Suprapubic skin (tissue), 4 donors: ENCODE measurements at places on chromosomes 5 and 9.

DNA sequence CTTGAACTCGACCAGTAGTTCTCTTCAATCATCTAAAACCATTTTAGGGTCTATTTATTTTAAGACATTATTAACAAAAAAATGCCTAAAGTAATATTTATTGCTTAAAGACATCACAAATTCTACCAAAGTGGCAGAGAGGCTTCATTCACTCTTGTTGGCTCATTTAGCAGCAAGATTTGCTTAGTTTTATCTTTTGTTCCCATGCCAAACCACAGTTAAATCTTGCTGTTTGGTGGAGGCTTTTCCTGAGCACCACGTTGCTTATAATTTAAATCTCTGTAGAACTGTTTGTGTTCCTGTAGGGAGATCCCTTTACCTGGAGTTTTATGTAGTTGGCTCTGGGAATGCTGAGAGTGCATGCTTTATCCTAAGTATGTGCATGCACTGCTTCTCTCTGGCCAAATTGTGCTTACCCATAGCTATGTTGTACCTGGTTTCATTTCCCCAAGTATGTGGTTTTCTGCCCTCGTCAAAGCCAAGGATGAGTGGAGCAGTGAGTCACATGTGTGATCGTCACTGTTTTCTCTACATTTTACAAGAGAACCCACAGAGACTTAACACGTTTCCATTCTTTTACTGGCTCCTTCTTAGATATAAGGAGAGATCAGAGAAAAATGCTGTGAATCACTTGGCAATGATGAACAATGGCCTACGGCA is 42.1 kb upstream of the MAST4 start:
- DNase-seq, result no peak

GRCh38 chr5:109668668-109669422 is 20.9 kb upstream of the MAN2A1 start:
- DNase-seq, result no peak

- no peak for DNase-seq
Measured at GRCh38 chr5:36450229-36451014, 148.7 kb upstream of the RANBP3L start.

GRCh38 chr9:126228111-126228780 is 98.4 kb upstream of the MVB12B start:
- DNase-seq, result peak; percentile 65

DNA sequence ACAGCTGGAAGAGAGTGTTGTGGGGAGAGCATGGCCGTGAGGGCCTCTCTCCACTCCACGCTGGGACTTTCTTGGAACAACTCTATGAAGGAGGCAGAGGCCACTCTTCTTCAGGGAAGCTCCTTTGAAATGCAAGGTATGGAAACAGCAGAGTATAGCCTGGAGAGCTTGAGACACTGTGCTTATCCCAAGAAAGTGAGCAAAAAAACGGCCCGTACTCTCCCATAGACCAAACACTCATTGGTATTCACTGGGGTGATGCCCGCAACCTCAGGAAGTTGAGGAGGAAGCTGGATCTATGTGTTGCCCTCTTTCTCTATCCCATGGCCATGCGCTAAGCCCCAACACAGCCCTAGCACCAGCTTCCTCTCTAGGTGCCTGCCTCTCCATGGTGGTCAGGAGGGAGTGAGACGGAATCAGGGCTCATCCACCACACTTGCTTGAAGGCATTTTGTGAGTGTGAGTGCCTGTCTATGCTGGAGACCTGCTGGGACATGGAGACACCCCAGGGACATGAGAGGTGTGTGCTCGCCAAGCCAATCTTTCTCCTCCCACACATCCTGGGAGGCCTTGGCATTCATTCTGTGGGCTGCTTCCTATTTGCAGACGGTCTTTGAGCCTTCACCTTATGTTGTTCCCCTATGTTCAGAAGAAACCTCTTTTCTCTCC is 616.6 kb downstream of the IRX1 start:
- DNase-seq, result no peak

GRCh38 chr5:65255294-65255693 is 226.4 kb downstream of the ADAMTS6 start:
- no peak for DNase-seq

DNA sequence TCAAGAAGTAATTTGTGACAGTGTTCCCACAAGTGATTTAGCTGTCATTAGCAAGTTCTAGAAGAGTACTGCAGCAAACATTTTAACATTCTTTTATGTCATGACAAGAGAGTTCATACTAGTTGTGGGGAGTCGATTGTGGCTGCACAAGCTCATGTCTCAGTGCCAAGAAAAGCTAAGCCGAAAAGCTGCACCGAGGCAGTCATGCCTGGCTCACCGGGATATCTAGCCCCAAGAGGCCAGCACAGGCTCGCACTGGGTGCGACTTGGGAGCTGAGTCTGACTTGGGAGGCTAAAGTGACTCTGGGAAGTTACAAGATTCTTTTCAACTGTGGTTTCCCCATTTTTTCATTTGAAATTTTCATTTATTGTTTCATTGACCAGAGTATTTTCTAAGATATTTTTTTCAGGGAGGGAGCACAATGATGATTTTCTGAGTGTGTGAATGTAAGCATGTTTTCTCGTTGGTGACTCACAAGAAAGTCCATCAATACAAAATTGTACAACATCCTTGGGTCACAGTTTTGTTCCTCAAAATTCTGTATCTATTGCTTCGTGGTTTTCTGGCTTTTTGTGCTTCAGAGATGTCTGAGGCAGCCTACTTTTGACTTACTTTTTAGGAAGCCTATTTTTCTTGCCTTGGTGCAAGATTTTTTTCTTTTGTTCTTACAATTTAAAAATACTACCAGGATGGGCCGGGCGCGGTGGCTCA is 18.7 kb downstream of the CAST start:
- no peak for DNase-seq

- DNase-seq, result no peak
Measured at GRCh38 chr9:98365227-98365669, 109.8 kb upstream of the TBC1D2 start.

- DNase-seq, result no peak
Measured at GRCh38 chr9:6441269-6441668, 28.3 kb downstream of the UHRF2 start.

DNA sequence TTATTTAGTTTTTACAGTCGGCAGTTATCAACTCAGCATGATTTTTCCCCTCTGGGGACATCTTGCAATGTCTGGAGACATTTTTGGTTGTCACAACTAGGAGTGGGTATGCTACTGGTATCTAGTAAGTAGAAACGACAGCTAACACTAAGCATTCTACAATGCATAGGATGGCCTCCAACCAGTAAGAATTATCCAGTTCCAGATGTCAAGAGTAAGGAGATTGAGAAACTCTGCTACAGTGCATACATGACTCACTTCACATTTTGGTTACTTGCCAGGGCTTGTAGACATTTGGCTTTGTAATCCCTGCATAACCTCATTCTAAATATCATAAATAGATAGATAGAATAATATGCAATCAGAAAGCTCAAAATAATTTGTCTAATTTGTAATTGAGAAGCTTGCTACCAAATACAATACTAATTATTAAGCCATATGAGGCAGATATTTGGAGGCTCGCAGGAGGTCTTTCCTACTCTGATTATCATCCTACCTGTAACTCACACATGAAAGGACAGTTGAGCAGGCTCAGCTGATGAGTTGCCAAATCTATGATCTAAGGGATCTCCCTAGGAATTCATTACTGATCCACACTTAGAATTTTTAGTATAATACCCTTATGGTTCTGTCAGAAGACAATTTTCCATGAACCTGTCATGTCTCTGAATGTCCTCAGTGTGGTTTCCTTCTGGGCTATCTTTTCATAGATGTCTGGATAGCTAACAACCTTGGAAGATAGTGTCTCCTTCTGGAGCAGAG is 346.9 kb upstream of the TLE4 start:
- no peak for DNase-seq

- no peak for DNase-seq
Measured at GRCh38 chr9:69857131-69857530, 36.5 kb downstream of the CFAP95 start.

DNA sequence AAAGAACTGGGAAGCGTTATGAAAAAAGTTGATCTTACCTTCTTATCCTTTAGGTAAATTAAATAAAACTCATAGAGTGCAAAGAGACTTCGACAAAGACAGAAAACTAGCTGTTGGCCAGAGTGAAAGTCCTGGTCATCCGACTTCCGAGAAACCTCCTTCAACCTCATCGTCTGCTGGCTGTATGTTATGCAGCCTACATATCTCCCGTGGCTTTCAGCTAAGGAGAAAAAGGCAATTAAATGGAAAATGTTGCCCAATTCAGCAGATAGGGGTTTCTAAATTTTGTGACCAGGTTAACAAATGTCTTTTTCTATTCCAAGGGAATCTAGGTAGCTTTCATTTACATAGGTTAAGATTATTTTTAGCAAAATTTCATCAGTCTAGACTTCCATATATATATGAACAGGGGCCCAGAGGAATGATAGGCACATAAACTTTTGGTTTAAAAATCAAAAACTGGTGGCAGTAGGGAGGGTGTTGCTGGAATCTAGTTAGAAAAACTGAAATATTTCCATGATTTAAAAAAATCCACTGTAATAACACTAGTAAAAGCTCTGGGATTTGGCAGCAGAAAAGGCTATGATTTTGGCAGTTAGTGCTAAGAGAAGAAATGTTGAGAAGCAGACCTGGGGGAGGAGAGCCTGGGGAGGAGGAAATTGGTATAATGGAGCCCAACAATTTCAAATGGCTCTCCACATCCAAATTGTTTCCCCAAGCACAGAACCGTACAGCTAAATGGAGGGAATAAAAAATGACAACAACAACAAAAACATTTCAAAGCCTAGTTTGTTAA is 32.1 kb downstream of the RAI14 start:
- DNase-seq, result no peak

GRCh38 chr5:110625376-110625999 is 101.0 kb downstream of the TMEM232 start:
- no peak for DNase-seq
